ENCODE measurements at places on chromosomes 11 and 22.

DNA sequence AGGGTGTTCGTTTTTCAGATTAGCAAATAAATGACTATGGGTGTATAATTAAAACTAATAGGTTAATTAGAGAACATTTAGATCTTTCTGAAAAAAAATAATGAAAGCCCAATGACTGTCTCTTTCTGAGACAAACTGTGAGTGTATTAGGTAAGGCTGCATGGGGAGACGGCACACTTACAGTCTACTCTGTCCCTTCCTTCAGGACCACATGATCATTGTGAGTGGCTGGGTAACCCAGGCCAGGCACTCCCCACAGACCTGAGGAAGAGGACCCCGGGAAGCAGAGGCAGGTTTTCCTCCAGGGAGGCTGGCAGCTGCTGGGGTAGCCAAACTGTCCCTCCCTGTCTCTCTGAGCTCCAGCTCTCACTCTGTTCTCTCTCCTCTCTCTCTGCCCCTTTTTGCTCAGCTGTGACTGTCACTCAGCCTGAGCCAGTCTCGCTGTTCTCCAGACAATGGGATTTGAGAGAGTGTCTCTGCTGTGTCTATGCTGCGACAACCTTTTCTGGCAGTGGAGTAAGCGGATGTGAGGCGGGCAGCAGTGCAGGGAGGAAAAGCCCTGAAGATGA lies 83.1 kb upstream of the NCAM1 start:
- DNase-seq: no peak

DNA sequence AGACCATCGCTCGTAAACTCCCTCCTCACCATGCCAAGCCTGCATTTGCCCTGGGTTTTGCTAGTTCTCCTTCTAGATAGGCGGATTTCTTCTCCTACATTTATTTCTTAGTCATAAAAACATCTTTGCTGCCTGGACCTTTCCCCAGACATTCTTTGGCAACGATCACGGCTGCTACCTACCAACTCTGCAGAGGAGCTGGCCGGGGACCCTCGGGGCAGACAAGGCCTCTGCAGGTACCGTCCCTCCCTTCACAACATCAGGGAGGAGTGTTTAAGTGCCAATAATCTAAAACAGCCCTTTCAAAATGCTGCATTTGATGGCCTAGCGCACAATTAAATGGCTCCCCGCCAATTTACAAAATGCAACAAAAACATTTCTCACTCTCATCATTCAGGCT lies 34.4 kb downstream of the BRD1 start:
- no peak for DNase-seq

- no peak for DNase-seq
These were observed 692 bp upstream of the MOB2 start for GRCh38 chr11:1487091-1487850.

DNA sequence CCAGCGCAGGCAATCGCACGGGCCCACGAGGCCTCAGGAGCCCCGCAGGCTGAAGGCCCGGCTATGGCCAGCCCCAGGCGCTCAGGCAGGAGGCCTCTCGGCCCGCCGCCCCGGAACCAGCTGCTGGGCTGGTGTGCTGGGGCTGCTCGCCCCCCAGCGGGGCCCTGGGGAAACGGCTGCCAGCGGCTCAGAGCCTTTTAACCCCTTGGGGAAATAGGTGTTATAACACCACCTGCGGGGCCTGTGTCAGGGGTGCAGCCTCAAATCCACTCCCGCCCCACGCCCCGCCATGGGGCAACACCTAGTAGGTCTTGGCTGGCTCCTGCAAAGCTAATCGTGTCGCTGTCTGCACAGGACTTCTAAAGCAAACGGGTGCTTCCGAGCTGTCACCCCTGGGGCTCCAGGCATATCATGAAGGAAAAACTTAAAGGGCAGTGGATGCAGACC lies 237.4 kb downstream of the TTC28 start:
- DNase-seq: peak; percentile 83

GRCh38 chr11:102582140-102582539 lies 43.0 kb downstream of the MMP20 start:
- no peak for DNase-seq

GRCh38 chr11:214083-214482 lies 6.6 kb downstream of the RIC8A start:
- no peak for DNase-seq

Measured in mesenchymal stem cell (in vitro differentiated cells and primary cell).